Upper lobe of left lung (tissue), 6 donors: ENCODE measurements at places on chromosomes 3 and 15. TPM values are rescaled to one million over a fixed set of nuclear protein-coding genes. Genes with fewer than 3 reads are reported as not detected.

- peak; percentile 90 for DNase-seq
These were observed 1.0 kb downstream of the HYAL2 start for GRCh38 chr3:50321336-50322114.

DNA sequence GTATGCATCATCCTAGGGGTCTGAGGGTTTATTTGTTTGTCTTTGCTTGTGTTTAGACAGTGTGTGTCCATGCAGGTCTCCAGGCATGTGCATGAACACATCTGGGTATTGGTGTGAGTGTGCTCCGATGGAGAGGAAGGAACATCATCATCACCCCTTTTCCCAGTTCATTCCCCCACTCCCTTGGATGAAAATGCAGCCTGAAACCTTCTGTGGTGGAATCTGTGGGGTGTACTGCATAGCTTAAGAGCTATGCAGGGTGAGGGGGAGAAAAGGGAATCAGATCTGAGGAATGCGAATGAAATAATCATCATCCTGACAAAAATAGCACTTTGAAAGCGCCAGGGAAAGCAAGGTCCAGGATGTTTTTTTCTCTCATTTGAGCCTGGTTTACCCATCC, 520.1 kb downstream of the NTRK3 start:
- DNase-seq: no peak

ALG1L2 gene
- total RNA-seq: 2.1 TPM

- DNase-seq: no peak
These were observed 63.0 kb upstream of the LMCD1 start for GRCh38 chr3:8438507-8439079.

RBPMS2 gene
- total RNA-seq: 3.6 TPM

DNA sequence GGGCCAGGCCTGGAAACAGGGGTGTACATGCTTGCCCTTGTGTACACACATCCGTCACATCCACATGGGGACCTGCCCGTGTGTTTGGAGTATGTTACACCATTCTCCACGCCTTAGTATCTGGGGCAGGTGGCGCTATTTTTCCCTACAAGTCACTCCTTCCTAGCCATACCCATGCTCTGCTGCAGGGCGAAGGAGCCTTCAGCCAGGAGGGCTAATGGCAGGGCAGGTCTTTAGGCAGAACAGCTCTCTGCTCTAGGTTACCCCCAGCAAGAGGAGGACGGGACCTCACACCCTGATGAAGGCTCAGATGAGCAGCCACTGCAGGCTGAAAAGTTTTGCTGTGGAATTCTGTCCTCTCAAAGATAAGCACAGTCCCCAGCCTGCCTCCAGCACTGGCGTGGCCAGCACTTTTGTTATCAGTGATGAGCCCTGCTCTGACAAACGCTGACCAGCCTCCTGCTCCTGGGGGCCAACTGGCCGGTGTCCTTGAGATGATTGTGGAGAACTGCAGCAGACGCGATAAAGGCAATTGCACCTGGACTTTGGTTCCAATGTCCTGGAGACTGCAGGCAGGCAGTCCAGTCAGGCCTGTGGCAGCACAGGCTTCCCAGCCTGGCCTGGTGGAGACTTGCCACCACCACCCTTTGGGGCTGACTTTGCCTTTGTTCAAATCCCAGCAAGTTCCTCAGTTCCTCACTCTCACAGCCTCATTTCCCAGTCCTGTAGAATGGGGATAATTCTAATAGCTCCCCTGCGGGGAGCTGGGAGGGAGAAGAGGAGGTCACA, 19.8 kb upstream of the PIGZ start:
- no peak for DNase-seq

GADL1 gene
- 0.07 TPM for total RNA-seq

THRB gene
- total RNA-seq: 12.6 TPM

- DNase-seq: no peak
These were observed 514.6 kb upstream of the CNTN3 start for GRCh38 chr3:75129101-75129500.

EID1 gene
- total RNA-seq: 68.1 TPM

TM2D3 gene
- 45.5 TPM for total RNA-seq

DNA sequence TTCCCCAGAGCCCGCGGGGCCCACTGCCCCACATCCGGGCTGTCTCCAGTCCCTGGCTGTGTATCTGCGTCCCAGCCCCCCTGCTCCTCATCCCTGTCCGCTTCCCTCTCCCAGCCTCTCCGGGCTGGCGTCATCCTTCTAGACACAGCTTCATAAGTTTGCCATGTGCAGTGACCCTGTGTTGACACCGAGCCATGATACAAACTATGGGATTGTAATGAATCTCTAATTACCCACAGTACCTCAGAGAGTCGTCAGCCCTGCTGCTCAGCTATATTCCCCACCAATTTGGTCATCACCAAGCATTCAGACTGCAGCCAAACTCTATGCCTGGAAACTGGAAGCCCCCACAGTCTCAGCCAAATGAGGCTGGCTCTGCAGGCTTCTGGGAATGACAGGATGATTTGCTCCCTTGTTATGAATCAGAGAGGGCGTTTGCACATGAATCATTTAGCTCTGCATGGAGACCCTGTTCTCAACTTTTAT, 466.1 kb upstream of the ATP11B start:
- peak; percentile 30 for DNase-seq

CPLX3 gene
- not detected for total RNA-seq

DNA sequence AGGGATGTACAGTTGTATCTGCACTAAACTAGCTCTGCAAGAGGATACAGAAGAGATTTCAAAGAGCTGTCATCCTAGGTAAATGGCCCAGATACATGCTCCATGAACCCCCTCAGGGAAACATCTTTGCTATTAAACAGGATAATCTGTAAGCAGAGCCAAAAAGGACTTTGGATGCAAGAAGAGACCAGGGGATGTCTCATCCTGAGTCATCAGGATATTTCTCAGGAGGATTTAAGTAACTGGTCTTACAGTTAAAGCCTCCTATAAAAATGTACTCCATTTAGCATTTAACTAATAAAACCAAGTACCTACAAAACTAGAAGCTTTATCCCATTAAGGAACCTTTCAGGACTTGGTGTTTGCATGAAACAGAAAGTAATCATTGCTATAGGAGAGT, 48.2 kb upstream of the PHLDB2 start:
- no peak for DNase-seq

BTLA gene
- total RNA-seq: 1.0 TPM

DNA sequence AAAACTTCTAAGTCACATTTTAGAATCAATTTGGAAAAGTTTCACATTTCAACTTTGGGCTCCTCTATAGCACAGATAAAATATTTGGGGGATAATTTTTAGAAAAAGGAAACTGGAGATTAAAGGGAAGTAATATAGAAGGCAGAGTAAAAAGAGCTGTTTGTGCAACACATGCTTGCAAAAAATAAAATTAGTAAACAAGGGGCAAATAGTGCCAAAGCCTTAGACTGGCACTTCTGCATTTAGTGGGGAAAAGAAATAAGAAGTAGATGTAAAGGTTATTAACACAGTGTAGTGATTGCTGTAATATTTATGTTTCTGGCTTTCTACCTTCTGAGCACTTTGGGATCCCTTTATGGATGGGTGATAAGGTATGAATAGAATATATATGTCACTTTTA, 246.6 kb downstream of the CBLB start:
- no peak for DNase-seq

- DNase-seq: no peak
These were observed 187.9 kb upstream of the LMCD1 start for GRCh38 chr3:8313560-8314267.

DNA sequence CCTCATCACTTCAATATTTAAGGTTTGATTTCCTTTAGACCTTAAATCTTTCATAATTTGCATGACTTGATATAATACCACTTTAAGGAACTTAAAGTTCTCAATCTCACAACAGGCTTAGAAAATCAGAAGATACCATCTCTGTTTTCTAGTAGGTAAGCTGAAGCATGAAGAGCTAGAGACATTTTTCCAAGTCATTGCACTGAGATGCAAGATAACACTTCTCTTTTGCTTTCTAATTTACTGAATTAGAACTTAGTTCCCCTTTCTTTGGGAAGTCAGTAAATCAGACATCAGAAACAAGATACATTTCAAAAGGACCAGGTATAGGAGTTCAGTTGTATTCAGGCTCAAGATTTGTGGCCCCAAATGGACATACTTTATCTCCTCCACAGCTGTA, 79.7 kb downstream of the DZIP3 start:
- no peak for DNase-seq

GHRL gene
- total RNA-seq: 1.8 TPM

ZNF660 gene
- 6.3 TPM for total RNA-seq

DNA sequence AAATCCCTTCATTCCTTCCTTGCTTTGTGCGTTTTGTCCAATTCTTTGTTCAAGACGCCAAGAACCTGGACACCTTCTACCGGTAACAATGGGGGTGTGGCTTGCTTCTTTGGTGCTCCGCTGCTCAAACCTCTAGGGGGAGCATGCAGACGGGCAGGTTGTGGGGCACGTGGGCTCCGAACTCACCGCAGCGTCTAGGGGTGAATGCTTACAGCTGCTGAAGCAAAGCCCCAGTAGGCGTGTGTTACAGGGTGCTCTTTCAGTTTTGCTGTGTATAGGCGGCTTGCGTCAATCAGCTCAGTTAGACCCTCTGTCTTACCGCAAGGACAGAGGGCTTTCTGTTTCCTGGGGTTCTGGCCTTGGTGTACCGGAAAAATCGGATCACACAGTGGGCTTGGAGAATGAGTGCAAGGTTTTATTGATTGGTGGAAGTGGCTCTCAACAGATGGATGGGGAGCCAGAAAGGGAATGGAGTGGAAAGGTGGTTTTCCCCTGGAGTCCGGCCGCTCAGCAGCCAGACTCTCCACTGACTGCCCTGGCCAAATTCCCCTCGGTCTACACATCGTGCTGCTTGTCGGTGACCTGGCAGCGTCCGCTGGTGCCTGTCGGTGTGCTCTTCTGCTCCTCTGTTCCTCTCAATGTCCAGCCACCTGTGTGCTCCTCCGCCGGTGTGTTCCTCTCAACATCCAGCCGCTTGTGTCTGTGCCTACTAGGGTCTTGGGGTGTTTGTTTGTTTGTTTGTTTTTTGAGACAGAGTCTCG, 1.2 kb upstream of the LRRC34 start:
- no peak for DNase-seq

HDC gene
- 4.3 TPM for total RNA-seq

DNA sequence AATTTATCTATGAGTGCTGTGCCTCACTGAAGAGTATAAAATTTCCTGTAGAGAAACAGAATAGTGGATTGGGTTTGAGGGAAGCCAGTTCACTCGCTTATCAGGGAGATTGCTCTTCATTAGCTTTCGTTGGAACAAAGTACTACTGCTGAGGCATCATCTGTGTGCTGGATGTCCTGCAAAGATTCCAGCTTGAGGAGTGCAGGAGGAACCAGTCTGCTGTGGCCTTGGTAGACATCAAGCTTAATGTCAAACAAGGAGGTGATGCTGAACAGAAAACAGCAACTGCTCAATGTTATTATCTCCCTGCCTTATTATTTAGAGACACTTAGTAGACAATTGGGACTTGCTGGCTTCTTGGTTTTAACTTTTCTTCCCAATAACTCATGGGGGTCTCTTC, 297.5 kb upstream of the DPH6 start:
- no peak for DNase-seq

KBTBD12 gene
- total RNA-seq: 2.1 TPM

DNA sequence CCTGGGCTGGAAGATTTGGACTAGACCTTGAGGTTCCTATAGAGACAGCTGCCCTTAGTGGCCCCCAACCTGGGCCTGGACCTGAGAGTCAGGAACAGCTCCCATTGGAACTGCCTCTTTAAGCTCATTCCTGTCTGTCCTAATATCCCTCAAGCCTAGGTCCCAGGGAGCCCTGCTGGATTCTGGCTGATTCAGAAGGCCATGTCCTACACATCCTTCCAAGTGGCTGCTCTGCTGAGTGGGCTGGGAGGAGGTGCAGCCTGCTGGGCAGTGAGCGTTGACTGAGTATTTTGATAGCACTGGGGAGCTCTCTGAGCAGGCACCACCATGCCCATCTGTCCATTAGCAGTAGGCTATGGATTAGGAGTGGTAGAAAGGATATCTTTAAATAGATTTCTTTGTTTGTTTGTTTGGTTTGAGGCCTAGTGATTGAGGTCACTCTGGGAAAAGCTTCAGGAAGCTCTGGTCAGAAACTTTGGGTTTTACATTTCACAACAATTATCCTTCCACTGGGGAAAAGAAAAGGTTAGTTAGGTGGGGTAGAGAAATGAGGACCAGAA, 54.6 kb upstream of the ATOSA start:
- DNase-seq: no peak

GRCh38 chr15:90191794-90192509, 9.2 kb upstream of the SEMA4B start:
- DNase-seq: peak; percentile 64

XIRP1 gene
- total RNA-seq: not detected

GOLGA6L4 gene
- 3.8 TPM for total RNA-seq

REC114 gene
- total RNA-seq: not detected

DNA sequence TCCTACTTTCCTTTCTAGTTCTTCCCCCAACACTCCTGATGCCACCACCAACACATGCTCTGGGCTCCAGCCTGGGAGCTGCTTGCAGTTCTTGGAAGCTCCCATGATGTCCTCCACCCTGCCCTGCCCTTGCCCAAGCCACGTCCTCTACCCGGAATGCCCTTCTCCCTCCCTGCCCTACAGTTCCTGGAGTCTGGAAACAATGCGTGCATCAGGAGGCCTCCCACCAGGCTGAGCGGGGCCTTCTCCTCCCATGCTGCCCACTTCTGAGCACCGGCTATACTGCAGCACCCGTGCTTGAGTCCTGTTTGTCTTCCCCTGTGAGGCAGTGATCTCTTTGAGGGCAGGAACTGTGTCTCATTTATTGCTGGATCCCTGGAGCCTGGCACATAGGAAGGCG, 44.6 kb downstream of the DGKG start:
- no peak for DNase-seq

GRCh38 chr15:74124759-74125158, 5.6 kb upstream of the ISLR2 start:
- DNase-seq: no peak

DNA sequence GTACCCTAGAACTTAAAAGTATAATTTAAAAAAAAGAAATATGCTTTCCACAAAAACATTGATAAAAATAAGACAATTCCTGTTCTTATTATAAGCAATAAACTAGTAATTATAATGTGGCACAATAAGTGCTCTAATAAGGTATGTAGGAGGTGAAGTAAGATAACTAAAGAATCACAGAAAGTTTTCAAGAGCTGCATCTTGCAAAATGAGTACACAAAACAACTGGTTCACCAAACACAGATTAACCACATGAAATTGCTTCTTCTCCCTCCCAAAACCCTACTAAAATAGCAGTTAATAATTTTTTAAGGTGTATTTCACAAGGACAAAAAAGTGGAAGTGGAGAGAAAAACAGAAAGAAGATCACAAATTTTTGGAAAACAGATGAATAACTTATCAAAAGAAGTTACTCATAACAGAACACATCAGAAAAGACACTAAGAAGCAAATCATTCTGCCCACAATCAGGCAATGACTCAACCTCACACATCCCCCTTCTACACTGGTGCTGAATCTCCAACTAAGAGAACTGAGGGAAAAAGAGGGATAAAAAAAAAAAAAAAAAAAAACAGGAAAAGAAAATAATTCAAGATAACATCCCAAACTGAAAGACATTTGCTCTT, 64.2 kb downstream of the TBC1D5 start:
- no peak for DNase-seq

DNA sequence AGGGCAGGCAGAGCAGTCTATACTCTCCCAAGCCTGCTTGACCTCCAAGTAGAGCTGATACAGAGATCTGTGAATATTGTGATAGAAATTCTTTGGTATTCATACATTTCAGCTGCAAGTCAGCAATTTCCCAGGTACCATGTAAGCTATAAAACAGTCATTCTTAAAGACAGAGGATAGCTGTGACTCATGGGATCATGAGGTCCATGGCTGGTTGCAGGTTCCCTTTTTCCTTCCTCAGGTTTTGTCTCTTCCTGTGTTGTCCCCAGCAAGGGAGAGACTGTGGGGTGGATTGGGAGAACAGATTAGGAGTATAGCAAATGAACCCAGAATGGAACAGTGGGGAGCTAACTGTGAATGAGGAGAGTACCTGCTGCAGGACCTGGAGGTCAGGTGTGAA, 5.4 kb upstream of the P4HTM start:
- DNase-seq: no peak
